Right lung (tissue), 10 donors: ENCODE measurements at places on chromosomes 4 and X.

DNA sequence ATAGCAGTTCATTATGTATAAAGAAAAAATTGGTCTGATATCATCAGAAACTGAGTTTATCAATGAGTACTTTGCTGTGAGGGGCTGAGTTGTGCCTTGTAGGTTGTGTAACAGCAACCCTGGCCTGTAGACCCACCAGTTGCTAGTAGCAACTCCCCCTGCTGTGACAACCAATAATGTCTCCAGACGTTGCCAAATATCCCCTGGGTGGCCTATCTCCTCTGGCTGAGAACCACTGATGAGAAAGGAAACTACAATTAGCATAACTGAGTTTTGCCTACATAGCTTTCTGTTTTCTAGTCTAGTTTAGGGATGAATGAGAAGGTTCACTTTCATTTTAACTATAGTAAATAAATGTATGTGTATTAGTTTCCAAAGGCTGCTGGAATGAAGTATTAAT is 234.1 kb downstream of the CPE start:
- no peak for DNase-seq

- no peak for DNase-seq
Observed at GRCh38 chrX:54359408-54359807, 1.6 kb upstream of the WNK3 start.

DNA sequence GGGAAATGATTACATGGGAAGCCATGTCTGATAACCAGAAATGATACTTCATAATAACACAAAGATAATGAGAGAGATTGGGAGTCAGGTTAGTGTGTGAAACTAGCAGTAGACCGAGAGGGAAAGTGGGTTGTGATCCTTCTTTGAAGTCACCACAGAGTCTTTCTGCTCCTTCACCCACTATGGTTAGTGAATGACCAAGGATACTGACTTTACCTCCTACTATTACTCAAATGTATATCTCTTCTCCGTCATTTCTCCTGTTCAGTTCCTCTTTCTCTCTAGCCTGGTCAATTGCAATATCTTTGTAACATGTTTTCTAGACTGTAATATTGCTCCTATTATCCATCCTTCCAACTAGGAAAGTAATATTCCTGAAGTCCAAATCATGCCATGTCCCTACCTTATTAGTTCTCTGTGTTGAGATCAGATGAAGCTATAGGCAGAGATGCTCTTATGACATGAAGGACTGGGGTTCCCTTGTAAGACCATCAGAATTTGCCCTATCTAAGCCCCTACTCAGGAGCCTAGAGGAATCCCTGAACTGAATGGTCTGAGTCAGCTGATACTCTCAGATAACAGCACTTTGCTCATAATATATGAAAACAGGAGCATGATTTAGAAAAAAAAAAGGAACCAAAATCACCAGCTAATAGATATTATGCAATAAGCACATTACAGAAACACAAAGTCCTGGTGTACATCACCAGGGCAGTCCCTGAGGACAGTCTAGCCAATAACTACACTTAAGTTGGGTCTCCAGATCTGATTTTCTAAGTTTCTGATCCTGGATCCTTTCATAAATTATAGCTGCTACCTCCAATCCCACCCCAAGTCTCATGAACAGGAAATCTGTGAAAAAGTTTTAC is 81.2 kb downstream of the SHROOM3 start:
- no peak for DNase-seq

- no peak for DNase-seq
Observed at GRCh38 chr4:115171220-115171619, 57.8 kb upstream of the NDST4 start.

GRCh38 chrX:68090266-68090665 is 343.0 kb downstream of the OPHN1 start:
- no peak for DNase-seq

DNA sequence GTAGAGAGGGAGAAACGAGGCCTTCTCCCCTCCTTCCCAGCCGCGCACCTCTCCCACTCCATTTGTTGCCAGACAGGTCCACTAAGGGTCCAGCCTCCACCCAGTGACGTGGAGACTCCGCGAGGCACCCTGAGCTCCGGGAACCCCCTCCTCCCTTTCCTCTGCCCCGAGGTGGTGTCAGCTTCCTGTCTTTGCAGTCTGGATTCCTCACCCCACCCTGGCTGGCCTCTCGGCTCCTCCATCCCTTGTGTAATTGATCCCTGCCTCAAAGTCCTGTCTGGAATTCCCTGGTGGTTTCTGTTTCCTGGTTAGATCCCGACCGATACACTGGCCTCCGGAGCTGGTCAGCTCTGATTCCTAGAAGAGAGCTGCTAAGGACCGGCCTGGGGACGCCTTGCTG is 105.9 kb upstream of the SCOC start:
- no peak for DNase-seq

DNA sequence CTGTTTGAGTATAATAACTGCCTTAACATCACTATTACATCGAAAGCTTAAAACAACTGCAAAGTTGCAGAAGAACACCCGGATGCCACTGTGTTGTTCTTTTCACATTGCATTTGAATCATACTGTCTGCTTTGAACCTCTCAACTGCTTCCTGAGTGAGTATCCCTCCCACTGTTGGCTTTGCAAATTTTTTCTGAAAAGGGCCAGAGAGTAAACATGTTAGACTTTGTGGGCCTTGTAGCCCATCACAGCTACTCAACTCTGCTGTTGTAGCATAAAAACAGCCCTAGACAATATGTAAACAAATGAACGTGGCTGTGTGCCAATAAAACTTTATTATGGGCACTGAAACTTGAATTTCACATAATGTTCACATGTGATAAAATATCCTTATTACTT is 76.1 kb downstream of the NSG1 start:
- peak; percentile 42 for DNase-seq

DNA sequence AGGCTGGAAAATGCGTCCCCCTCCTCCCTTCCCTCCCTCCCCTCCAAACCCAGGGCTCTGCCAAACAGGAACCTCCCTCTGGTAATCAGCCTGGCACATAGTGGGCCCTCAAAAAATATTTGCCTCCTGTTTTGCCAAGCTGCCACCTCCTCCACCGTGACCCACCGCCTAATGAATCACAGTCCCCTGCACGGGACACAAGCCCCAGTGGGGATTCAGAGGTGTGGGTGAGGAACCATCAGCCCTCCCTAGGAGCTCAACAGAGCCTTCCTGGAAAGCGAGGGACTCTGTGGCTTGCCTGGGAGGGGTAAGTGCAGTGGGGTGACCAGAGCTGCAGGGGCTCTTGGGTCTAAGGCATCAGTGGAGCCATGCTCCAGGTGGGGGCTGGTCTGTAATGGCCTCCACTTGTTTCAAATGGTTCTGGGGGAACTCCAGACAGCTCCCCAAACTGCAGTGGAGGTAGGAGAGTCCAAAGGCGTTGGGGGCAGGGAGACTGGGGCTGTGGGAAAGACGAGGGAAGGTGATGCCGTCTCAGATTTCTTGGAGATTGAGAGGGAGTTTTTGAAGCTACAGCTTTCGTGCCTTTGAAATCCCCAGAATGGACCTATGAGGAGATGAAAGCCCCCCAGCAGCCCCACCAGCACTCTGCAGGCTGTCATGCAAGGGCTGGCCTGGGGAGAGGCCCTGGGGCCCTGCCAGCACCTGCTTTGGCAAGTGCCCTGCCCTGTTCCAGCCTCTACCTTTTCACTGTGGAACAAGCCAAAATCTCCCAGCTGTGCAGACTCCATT is 1.0 kb upstream of the PPP2R2C start:
- no peak for DNase-seq

DNA sequence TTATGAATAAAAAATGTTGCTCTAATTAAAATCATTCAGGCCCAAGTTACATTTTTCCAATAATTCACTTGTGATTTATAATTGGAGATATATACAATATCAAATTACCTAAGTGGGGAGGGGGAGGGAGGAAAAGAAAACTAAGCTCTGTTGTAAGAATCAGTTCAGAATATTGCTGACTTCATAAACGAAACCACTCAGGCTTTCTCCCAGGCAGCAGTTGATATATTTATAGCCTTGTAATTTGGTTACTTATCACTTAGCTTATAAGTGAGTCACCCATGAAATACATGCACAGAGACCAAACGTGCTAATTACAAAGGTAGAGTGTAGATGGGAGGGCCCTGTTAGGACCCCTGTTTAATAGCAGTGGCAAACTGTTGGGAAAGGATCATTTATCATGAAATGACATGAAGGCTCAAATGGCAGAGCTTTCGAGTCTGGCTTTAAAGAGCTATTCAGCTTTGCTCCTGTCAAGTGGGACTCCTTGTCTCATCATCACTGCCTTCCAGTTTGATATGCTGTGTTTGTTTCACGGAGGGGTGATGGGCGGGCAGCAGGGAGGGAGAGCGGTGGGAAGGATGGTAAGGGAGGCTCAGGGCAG is 105.6 kb upstream of the PGRMC2 start:
- no peak for DNase-seq
